ENCODE measurements at places on chromosomes 7 and 10.

- no peak for DNase-seq
Observed at GRCh38 chr10:86152911-86153310, 213.7 kb downstream of the GRID1 start.

- DNase-seq, result no peak
Observed at GRCh38 chr10:86003201-86003621, 363.4 kb downstream of the GRID1 start.

DNA sequence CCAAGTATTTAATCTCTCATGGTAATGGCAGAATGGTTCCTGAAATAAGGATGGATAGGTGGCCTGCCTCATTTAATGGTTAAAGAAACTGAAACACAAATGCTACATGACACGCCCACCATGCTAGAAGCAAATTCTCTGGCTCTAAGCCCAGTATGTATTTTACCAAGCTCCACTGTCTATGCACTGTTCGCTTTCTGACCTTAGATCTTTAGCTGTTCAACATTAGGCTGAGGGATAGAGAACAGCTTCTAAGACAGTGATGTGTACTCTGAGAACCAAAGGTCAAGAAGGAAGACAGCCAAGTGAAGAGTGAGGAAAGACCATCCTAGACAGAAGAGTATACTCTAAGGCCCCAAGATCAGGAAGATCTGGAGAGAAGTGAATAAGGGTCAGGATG is 26.6 kb downstream of the FAM3C start:
- DNase-seq, result no peak

DNA sequence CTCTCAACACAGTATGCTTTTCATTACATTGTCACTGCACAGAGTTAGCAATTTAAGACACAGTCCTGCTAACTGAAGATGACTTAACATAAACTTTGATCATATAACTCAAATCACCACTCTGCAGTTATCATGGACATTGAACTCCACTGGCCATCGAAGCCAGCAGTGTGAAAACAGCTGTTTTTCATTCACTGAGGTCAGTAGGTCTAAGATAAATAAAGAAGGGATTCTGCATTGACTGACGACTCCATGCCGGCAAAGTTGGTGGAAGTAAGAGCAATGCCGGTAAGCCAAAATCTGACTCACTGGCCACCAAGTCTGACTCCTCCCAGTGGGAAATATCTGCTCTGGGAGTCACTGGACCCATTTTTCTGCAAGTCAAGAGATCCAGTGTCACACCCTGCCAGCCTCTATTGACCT is 449.9 kb upstream of the ANKRD30A start:
- DNase-seq, result no peak

GRCh38 chr7:143256325-143256724 is 6.9 kb upstream of the GSTK1 start:
- DNase-seq, result no peak

GRCh38 chr7:68862736-68863135 is 735.5 kb upstream of the AUTS2 start:
- no peak for DNase-seq

DNA sequence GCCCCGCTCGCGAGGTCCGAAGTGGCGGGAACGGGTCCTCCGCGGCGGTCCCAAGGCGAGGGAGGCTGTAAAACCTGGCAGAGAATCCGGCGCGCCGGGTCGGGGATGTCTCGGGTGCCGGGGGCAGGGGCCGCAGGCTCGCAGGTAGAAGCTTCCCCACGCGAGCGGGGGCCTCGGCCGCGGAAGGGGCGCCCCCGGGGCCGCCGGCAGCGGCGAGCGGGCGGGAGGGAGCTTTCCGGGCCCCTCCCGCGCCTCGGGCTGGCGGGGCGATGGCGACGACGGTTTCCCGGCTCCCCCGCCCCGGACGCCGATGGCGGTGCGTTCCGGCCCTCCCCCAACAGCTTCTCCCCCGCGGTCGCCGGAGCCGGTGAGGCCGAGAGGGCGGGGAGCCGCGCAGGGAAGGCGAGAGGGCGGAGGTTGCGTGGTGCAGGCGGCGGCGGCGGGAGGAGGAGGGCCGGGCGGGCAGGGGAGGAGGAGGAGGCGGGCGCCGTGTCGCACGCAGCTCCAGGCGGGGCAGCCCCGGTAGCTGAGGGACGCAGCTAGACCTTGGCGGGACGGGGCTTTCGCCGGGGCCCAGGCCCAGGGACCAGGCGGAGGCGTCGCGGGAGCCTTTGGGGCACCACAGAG is at the start of gene CUL1:
TSS of gene CUL1 (plus strand) at position 507 of the 627 bp plus-strand sequence. CDS start 31,220 bp downstream, outside the sequence.
- peak; percentile 89 for DNase-seq

DNA sequence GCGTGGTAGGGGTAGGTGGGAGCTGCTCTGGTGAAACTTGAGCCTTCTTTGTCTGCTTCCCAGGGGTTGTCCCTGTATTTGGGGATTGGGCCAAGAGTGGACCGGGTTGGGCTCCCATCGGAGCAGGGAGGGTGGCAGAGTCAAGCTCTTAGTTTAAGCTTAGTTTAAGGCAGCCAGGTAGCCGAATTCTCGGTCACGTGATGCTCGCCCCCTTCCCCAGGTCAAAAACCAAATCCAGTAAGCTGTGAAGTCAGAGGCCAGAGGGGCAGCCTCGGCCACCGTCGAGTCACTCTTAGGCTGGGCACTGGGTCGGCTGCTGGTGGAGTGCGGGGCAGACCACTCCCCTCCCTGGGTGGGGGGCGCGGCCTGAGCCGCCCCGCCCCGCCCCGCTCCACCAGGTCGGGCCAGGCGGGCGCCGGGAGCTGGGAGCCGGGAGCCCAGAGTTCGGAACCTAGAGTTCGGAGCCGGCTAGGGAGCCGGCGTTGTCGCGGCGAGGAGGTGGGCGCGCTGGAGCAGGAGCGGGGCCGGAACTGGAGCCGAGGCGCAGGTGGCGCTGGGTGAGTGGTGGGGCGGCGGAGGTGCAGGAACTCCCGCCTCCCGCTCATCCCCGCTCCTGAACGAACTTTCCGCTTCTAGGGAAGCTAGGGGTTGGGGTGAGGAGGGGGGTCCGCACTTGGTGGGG is 2.8 kb upstream of the LZTS2 start:
- peak; percentile 48 for DNase-seq

GRCh38 chr10:27719052-27719451 is 26.6 kb downstream of the MKX start:
- no peak for DNase-seq

- DNase-seq, result no peak
Observed at GRCh38 chr10:31148951-31149350, 117.3 kb upstream of the ZNF438 start.

DNA sequence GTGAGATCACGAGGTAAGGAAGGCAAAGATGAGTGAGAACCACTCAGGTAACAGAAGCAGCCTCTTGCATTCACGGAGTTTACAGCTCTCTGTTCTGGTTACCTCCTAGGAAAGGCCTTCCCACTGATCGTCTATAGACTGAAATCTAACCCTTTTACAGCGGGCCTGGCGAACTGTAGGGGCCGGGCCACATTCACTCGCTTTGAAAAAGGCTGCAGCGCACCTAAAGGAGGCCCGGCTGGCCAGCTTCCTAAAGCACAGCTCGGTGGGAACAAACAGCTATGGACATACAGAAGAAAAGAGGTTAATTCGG is 565 bp downstream of the ATP5MK start:
- DNase-seq, result peak; percentile 8

DNA sequence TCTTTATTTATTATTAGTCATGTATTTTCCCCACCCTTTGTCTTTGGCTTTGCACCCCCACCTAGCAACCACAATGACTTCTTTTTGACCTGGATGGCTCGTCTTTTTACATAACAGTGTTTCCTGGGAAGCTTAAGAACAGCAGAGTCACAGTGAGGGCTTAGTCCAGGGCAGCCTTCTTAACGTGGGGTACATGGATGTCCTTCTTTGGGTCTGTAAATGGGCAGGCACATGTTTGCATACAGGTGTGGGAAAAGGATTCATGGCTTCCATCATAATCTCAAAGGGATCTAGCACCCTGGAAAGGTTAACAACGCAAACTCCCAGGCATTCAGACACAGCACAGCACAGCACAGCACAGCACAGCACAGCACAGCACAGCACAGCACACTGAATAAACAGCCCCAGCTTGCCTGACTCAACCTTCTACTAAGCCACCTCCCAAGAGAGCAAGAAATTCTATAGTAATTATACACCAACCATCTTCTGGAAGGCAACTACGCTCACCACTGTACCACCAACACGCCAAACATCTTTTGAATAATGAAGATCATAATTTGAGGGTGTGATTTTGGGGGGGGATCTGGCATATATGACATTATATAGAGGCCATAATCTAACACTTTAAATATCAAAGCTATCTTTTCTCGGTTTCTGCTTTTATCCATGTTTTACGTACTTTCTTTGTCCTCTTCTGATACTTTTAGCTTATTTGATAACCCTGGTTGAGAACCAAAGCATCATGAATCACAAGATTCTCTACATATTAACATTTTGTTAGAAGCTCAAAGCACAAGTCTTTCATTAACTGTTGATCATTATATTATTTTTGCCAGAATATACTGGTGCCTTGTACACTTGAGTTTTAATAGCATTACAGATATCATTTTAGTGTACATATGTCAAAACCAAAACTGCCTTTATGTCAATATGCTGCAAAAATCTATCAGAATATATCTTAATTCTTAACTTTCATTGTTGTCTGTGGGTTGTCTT is 177.2 kb upstream of the KLF14 start:
- DNase-seq, result no peak

GRCh38 chr10:26334232-26334931 is 103.8 kb upstream of the APBB1IP start:
- DNase-seq, result no peak

GRCh38 chr7:90706072-90706716 is 110.1 kb downstream of the CDK14 start:
- no peak for DNase-seq

GRCh38 chr7:149180722-149181449 is 14.5 kb upstream of the ZNF282 start:
- no peak for DNase-seq

GRCh38 chr10:124657806-124658205 is 86.4 kb downstream of the FAM53B start:
- DNase-seq, result no peak

DNA sequence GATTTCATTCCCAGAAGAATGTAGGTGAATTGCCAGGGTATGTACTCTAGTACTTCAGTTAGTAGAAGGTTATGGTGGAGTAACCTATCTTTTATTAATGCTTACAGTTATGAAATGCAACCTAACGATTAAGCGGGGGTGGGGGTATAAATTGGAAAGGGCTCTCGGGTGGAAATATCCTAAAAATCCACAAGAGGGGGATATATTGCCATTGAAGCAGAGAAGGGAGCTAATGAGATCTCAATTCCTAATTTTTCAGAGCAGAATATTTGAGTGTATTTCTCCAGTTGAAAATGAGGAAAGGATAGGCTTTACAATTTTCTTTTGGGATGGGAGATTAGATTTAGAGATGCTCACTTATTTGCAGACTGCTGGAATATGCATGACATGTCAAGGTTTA is 90.8 kb downstream of the DNAJB9 start:
- no peak for DNase-seq

DNA sequence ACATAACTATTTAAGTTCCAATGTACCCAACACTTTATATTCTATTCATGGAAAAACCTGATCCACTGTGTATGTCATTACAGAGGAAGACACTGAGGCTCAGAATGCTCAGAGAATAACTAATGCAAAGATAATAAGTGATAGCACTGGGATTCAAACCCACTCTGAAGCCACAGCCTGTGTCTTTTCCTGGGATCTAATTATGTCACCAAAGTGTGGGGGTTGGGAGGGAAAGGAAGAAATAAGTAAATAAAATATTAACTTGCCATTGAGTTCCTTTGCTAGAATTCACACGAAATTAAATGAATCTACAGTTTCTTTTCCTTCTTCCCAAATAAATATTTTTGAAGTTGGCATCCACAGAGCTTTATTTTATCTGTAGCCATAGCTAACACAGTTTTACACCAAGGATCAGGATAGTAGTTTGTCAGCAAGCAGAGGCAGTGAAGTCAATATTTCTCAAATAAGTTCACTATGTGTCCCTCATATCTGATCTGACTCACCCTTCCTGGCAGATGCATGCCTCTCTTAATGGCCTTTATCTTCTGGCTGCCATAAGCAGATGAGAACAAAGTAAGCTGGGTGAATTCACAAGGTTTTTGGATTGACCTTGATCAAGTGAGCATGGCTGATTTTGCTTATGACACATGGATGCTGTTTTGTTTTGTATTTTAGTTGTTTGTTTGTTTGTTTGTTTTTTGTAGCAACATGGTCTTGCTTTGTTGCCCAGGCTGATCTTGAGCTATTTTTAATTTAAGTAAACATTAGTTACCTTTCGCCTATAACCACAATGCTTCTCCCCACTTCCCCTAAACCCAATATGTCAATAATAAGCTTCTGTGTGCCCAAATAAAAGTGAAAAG is 6.3 kb downstream of the RAPGEF5 start:
- no peak for DNase-seq
